Right ventricle myocardium superior (tissue), 1 donor: ENCODE measurements at places on chromosomes 3 and 15.

- no peak for DNase-seq
These were observed 311.1 kb downstream of the ZPLD1 start for GRCh38 chr3:102745881-102746280.

DNA sequence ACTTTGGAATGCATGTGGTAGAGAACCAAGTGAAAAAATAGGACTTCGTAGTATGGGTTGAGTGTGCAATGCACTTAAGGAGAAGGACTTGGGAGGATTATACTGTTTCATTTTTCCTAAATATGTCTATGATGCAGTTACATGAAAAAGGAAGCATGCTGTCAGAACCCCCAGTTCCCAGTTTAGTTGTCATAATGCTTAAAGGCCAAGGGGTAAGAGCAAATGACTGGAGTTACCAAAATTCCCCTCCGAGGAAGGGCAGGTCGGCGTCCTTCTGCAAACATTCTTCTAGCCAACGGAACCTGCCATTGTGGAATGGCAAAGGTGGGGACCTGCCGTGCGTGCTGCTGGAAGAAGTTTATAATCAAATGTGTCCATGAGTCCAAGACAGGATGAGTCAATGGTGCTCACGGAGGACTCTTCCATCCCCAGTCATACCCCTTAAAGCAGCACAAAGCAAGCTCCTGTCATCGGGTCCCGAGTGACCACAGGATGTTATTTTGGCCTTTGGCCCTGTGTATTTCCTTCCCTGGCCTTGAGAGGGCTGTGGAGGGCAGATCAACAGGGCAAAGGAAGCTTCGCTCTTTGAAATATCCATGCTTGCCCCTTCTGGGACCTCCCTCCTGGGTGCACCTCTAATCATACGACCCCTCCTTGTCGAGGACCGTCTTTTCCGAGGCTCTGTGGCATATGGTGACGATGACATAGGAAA, 93.2 kb downstream of the SLCO3A1 start:
- DNase-seq: no peak

DNA sequence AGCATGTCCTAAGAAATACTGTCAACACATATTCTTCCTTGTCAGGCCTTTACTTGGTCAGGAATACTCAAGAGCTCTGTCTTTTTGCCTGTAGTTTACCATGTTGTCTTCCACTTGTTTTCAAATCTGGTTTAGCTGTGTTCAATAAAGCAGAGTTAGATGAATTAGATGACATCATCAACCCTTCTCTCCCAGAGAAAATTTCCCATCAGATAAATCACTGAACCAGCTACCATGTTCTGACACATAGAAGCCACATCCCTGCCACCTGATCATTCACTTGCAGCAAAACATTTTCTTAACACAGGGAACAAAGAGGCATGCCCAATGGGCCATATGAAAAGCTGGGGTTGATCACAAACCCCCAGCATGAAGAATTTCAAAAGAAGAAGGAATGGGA, 42.1 kb downstream of the TERC start:
- no peak for DNase-seq

DNA sequence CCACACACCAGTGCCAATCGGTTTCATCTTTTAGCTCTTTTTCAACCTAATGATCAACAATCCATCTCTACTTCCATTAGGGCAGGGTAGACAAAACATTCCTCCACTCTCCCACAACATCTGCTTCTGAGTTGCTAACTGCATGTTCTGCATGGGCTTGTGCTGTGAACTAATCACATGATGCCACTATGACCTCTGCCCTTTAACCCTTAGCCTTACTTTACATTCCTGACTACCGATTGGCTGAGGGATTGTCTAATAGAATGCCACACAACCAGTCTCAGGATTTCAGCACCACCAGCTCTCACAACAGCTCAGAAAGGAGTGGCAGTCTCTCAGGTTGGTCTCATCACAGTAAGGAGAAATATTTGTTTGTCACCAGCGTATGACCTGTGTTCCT, 562.8 kb downstream of the ROBO2 start:
- DNase-seq: no peak

DNA sequence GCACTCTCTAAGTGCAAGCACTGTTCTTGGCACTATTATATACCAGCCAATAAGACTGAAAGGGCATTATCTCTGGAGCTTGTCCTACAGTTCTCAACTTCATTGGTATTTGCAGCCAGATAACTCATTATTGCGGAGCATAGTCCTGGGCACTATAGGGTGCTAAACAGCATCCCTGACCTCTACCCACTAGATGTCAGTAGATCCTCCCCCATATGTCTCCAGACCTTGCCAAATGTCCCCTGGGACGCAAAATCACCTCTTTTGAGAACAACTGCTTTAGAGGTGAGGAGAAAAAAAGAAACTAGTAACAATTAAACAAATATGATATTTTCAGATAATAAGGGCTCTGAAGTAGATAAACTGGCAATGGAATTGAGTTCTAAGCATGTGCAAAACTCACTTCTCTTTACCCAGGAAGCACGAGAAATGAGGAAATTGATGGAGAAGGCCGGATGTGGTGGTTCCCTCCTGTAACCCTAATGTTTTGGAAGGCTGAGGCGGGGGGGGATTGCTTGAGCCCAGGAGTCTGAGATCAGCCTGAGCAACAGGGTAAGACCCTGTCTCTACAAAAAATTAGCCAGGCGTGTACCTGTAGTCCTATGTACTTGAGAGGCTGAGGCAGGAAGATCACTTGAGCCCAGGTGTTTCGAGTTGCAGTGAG, 61.4 kb downstream of the FRMD4B start:
- no peak for DNase-seq

DNA sequence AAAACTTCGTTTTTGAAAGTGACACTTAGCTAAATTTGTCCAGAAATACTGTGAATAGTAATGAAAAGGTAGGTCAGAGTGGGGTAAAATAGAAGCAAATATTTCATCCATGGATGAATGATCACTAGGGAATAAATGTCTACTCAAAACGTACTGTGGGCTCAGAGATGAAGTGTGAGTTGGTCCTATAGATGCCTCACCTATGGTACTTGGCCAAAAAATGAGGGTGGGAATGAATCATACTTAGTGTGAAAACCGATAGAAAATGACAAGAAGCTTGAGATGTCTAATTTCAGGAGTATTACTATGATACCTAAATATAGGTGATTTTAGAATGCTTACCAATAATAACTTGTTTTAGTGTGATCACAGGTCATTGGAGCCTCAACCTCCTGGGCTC, 155.9 kb downstream of the GMNC start:
- no peak for DNase-seq
